ENCODE measurements at places on chromosomes 1 and 21.
A peak's percentile ranks its signal among the peaks of the same experiment; 100 is the strongest.

- no peak for DNase-seq
Measured at GRCh38 chr1:234963180-234963903, 165.3 kb downstream of the TOMM20 start.

- DNase-seq: no peak
Measured at GRCh38 chr1:224466154-224466553, 31.6 kb upstream of the WDR26 start.

DNA sequence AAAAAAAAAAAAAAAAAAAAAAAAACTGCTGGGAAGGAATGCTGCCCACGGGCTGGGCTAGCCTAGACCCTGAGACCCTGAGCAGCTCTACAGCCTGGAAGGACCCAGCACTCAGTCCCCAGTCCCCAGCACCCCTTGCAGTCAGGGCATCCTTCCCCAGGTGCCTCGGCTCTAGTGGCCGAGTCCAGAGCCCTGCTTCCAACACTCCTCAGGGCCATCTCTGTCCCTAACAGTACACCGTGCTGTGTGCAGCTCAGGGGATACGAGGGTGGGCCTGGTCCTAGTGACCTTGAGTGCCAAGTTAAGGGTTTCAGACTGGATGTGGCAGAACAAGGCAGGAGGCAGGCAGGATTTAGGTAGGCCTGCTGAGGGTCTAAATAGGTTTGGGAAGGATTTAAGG, 50.2 kb upstream of the LRP8 start:
- no peak for DNase-seq

GRCh38 chr1:91553177-91553591, 52.5 kb downstream of the CDC7 start:
- no peak for DNase-seq

DNA sequence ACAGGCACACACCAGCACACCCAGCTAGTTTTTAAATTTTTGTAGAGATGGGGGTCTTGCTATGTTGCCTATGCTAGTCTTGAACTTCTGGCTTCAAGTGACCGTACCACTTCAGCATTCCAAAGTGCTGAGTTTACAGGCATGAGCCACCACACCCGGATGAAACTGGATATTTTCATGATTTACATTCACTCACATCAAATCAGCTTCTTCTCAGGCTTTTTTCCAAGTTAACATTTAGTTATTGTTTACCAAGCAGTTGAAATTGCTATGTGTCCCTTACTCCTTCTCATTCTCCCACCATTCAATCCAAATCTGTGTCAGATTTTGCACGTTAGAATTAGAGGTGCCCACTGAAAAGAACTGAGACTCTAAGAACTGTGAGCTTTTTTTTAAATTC, 18.4 kb downstream of the RIT1 start:
- no peak for DNase-seq

DNA sequence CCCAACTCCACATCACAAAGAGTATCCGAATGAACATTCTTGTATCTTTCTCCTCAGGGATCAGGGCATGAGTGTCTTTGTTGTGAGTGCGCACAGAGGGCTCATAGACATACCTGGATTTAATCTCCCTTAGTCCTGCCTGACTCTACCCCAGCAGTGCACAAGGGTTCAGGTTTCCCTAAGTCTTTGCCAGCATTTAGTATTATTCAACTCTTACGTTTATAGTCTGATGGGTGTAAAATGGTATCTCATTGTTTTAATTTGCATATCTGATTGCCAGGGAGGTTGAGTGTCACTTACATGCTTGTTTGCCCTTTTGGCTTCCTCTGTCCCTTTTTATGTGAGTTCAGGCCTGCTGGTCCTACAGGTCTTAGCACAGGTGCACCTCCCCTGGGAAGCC, 49.5 kb downstream of the FOXD2 start:
- no peak for DNase-seq

GRCh38 chr1:8822373-8823294, 5.2 kb upstream of the RERE start:
- DNase-seq: no peak

DNA sequence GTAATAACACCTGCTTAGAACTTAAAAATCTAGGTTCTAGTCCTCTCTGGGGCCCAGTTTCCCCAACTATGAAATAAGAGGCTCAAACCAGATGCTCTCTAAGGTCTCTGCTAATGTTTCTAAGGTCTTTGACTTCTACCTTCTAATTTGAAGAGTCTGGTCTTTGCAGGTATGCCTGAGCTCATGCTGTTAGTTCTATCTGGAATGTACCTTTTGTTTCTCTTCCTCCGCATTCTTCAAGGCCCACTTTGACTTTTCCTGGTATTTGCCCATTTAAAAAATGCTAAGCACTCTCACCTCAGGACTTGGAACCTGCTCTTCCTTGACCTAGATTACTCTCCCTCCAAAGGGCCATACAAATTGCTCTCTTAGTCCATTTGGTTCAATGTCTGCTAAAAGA, 13.5 kb downstream of the SLC35D1 start:
- peak; percentile 60 for DNase-seq

- DNase-seq: no peak
Measured at GRCh38 chr1:53163291-53163768, 20.9 kb upstream of the SLC1A7 start.

DNA sequence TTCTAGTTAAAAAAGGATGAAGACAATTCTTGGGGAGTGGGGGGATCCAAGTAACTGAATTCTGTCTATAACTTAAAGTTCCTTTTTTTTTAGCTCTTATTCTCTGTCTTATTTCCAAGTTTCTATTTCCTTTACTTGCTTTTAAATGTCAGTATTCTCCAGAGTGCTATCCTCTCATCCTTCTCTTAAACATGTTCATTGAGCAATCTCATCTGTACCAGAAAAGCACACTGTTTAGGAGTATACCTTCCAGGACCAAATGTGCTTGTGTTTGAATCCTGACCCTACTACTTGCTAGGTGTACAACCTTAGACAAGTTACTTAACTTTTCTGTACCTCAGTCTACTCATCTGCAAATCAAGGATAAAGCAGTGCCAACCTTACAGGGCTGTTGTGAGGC, 50.1 kb downstream of the AKT3 start:
- DNase-seq: no peak

- no peak for DNase-seq
Measured at GRCh38 chr1:80447526-80447925, 1353.2 kb upstream of the ADGRL2 start.

- no peak for DNase-seq
Measured at GRCh38 chr1:44154049-44154448, 12.6 kb upstream of the KLF18 start.

GRCh38 chr1:155113450-155113980, 14.2 kb upstream of the EFNA1 start:
- DNase-seq: no peak

GRCh38 chr1:112862753-112863426, 93.1 kb downstream of the SLC16A1 start:
- DNase-seq: no peak

GRCh38 chr1:7489586-7489985, 281.5 kb upstream of the VAMP3 start:
- no peak for DNase-seq

DNA sequence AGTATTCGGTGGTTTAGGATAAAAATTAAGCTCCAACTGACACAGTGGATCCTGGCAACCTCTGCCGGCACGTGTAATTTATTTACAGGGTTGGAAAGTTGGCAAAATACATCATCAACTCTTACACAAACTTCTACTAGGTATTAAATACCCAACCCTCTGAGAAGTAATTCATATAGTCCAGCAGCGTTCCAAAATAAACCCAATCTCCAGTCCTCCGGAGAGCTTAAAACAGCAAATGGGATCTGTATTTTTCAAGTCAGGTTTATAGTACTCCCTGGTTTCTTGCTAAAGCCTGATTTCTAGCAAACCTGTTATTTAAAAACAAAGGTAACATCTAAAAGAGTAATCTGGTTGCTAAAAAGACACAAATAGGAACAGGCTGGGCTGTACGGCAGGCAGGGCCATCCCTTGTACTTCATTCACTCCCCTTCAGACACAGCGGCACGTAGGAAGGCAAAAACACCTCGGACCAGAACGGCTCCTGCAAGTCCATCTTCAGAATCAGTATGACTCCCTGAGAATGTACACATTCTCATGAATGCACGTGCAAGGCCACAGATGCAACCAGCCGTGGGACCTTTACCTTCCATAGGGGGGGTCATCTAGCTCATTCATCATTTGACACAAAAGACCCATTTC, 8.6 kb downstream of the GLIS1 start:
- no peak for DNase-seq

GRCh38 chr1:108961198-108961597, 2.1 kb downstream of the CLCC1 start:
- no peak for DNase-seq

- no peak for DNase-seq
Measured at GRCh38 chr1:159880430-159880829, 18.0 kb upstream of the VSIG8 start.

DNA sequence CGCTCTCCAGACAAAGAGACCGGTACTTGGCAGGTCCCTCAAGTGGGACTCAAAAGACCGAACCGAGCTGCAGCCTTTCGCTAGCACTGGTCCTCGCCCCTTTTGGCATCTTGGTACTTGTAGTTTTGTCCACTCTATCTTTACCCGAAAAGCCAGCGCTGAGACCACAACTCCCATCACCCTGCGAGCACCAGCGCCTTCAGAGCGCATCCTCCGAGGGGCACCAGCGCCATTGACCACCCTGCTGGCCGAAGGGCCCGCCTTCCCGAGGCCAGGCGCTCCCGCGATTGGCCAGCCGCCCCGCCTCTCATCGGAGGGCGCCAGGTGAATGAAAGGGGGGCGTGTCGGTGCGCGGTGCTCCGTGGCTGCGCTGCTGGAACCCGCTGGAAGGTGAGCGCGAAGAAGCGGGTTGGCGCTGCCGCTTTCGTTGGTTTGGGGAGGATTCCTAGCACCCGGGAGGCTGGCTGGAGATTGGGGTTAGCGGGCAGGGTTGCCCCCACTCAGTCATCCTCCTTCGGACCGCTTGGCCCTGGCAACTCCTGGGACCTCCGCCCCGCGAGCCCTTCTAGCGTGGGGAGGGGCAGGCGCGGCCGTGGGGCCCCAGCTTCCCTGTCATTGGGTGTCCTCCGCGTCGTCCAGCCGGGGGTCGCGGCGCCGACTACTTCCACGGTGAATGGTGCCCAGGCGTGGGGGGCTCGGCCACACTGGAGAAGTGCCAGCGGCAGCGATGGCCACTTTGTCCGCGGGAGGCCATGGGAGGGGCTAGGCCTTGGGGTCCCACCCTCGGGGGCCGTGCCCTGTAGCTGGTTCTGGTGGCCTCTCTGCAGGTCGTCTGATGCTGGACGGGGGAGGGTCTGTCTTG, at the start of gene ZBTB8B:
TSS of gene ZBTB8B (plus strand) at position 357 of the 862 bp plus-strand sequence. CDS start 5,553 bp downstream, outside the sequence.
- DNase-seq: peak; percentile 96

DNA sequence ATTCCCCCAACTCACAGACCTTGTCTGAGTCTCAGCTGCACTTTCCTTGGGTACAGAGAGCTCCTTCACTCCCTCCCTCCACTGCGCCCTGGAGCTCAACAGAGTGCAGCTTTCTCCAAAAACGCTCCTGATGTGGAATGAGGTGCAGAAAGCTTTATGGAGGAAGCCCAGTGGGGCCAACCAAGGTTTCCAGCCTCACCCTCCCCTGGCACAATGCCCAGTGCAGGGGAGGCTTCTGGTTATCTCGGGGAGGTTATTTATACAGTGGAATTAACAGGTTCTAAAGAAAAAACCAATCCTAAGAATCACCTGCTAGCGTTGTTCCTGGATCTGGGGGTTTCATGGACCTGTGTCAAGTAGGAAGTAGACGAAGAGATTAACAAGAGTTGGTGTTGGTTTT, at the start of gene ITLN1:
TSS of gene ITLN1 (minus strand) at position 139 of the 400 bp plus-strand sequence. CDS start 303 bp downstream, outside the sequence.
- DNase-seq: no peak

GRCh38 chr1:29341936-29342335, 105.6 kb downstream of the PTPRU start:
- DNase-seq: no peak

- no peak for DNase-seq
Measured at GRCh38 chr1:197859024-197859423, 43.4 kb upstream of the C1orf53 start.

DNA sequence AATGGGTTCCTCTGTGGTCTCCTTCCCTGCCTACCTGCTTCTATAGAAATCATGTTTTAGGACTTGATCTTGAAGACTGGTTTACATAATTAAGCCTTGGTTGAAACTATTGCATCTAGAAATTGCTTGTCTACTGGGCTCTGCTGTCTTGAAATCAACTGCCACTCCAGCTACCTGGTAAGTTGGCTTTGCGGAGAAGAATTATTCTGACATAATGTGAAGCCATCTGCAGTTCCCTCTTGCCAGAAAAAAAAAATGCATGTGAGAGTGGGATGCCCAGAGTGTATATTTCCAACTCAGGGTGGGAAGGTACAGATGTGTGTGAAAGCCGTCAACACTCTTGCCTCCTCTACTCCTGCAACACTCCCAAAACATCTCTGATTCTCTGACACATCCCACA, 27.2 kb downstream of the C8B start:
- DNase-seq: no peak

- no peak for DNase-seq
Measured at GRCh38 chr1:195768936-195769335, 839.3 kb downstream of the KCNT2 start.

Data from iPS DF 19.7 (cell line).